CD4-positive, alpha-beta T cell treated with Interleukin-12 subunit alpha and Interleukin-12 subunit beta, for 1 hour (primary cell): ENCODE measurements at places on chromosomes 3 and 15.

GRCh38 chr3:50212502-50212901 is 7.4 kb downstream of the SLC38A3 start:
- no peak for DNase-seq

- no peak for DNase-seq
These were observed 414.4 kb upstream of the CFAP20DC start for GRCh38 chr3:59464187-59464586.

DNA sequence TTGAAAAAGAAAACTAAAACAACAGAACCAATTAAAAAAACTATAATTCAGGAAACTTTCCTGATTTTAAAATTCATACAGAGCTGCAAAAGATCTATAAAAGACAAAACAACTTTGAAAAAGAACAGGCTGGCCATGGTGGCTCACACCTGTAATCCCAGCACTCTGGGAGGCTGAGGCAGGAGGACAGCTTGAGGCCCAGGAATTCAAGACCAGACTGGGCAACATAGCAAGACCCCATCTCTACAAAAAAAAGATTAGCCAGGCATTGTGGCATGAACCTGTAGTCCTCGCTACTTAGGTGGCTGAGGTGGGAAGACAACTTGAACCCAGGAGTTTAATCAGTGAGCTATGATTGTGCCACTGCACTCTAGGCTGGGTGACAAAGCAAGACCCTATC is 6.7 kb downstream of the CEP70 start:
- no peak for DNase-seq

DNA sequence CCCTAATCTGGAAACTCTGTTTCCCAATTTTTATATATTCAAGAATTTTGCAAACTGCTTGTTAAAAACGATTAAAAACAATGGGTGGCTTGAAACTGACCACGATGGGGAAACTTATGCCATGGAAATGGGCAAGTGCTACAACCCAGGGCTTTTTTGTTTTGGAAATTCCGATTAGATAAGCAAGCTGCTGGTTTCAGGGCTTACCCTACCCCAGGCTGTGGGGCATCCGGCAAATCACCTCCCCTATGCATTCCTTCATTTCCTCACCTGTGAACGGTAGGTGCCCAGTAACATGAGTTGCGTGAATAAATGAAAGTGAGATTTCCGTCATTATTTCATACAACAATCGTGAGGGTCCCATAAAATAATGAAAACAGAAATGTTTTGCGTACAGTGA is 34.3 kb downstream of the ST6GAL1 start:
- DNase-seq = no peak
